Fibroblast of skin of left biceps (primary cell): ENCODE measurements at places on chromosomes 7 and 10.
A peak's percentile ranks its signal among the peaks of the same experiment; 100 is the strongest.

GRCh38 chr7:108985037-108985436, 415.4 kb downstream of the DNAJB9 start:
- no peak for DNase-seq

DNA sequence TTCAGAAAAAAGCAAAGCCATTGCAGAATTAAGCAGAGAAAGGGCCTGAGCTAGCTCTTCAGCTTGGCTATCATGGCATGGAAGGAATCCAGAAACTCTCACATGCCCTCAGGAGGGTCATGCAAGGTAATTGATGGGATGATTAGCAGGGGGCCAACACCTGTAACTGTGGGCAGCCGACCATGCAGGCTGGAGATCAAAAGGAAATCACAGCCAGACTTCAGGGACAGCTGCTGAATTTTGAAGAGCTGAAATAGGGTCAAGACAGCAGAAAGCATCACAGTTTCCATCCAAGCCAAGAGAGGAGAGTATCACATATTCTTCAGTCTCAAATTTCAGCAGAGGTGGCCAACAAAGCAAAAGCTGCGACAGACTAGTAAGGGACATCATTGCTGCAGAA, 239.6 kb upstream of the STEAP1 start:
- DNase-seq = no peak

GRCh38 chr7:100159099-100159623, 638 bp upstream of the TRAPPC14 start:
- no peak for DNase-seq

GRCh38 chr10:75532253-75532924, 101.0 kb downstream of the LRMDA start:
- no peak for DNase-seq

DNA sequence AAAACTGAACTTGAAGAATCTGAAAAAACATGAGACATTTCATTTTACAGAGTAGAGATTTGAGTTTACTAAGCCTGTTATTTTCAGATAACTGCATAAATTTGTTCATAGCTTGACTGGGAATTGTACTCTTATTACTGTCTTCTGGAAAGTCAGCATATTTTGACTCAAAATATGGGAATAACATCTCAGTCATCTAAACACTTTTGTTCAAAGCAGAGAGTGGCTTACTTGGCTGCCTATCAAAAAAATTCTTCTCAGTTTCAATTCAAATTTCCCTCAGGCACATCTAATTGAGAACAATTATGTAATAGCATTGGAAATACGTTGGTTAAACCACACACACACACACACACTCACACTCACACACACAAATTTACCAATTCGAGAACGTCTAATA, 384.6 kb downstream of the ARL4A start:
- no peak for DNase-seq

GRCh38 chr10:75195035-75195763, 15.4 kb upstream of the VDAC2 start:
- DNase-seq = no peak

DNA sequence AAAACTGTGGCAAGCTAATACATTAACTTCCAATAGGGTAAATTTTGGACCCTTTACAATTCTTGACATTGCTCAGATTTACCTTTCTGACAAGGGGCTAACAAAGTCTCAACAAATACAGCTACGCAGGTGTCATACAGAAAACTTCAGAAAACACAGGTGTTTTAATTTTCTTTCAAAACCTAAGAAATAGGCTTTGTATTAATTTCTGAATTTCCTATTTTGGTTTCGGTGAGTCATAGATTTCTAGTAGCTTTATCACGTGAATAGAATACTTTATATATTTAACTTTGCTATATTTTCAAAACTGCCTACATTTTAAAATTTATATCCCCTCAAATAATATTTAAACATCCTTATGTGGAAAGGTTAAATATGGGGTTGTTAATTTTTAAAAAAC, 215.3 kb downstream of the DGKB start:
- no peak for DNase-seq

GRCh38 chr7:132125872-132126595, 450.2 kb downstream of the PLXNA4 start:
- DNase-seq = no peak

DNA sequence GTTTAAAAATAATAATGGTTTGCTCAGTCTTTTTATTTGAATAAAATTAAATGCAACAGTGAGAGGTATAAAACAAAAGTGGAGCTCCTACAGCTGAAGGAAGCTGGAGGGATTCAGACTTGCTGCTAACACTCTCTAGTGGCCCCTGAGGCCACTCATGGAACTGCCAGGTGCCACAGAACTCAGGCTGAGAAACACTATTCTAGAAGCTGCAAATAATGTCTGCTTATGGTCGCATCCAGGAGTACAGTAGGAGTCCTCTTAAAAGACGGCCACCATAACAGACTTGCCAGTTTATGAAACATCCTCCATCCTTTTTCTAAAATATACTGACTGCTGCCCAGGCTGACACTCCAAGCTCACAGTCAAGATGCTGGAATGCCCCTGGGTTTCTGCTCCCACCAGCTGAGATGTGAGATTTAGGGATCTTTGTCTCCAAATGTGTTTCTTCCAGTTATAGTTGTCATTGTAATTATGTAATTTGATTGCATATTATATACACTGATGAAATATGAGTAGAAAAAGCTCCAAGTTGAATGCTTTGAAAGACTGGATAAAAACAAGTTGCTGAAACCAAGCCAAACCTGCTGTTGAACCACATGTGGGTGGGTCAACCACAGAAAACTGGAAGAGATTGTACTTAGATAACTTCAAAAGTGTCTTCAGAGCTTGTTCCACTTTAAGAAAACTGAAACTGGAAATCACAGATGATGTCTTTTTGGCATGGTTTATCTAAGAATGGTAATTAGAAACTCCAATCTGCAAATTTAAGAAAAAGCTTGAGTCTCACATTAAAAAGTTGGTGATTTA, 213.7 kb upstream of the AOAH start:
- DNase-seq = no peak

DNA sequence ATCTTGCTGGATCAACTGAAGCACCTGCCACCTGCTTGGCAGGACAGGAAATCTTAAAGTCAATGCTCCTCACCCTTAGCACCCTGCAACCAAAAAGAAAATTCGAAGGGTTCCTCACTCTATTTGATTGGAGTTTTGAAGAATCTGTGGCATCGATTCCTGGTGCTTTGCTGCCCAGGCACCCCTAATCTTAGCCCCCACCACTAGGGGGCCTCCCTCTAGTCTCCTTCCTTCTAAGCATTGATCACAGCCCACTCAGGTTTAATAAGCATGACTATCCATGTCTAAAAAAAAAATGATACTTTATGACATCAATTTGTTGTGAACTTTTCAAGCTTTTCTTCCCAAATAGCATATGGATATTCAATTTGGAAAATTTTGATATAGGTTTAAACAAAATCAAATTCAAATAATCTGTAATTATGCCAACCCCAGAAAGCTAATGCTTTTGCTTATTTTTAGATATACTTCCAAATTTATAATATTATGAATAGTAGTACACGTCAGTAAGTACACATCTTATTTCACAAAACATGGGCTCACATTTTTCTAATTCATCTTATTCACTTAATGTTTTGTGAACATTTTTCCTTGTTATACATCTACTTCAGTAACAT, 45.3 kb downstream of the NRG3 start:
- DNase-seq = no peak

- no peak for DNase-seq
Observed at GRCh38 chr7:31664890-31665289, 22.1 kb upstream of the PPP1R17 start.

GRCh38 chr7:664997-665735, 61.3 kb upstream of the DNAAF5 start:
- DNase-seq = peak; percentile 15

- peak; percentile 91 for DNase-seq
Observed at GRCh38 chr7:135193615-135194081, 17.7 kb downstream of the WDR91 start.

DNA sequence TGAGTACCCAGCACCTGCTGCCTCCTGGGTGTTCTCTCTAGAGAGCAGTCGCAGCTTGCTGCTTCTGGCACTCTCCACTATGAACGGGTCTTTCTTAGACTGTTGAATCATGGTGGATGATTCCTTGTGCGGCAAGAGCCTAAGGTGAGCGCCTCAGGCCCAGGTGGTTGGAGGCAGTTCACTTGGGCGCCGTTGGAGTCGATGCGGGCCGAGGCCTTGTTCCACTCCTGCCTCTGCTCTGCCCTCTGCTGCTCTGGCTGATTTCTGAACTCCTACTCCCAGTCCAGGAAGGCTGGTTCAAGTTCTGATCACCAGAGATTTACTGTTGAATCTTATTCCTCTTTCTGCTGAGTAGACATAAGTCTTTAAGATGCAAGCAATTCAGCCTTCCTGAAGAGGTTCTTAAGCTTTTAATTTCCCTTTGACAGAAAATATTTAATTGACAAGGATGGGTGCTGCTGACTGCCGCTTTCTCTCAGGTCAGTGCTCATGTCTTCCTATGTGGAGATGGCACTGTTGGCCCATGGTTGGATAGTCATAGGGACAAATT, 10.4 kb downstream of the YKT6 start:
- no peak for DNase-seq

GRCh38 chr10:90913774-90914420, 7.0 kb downstream of the ANKRD1 start:
- DNase-seq = no peak

DNA sequence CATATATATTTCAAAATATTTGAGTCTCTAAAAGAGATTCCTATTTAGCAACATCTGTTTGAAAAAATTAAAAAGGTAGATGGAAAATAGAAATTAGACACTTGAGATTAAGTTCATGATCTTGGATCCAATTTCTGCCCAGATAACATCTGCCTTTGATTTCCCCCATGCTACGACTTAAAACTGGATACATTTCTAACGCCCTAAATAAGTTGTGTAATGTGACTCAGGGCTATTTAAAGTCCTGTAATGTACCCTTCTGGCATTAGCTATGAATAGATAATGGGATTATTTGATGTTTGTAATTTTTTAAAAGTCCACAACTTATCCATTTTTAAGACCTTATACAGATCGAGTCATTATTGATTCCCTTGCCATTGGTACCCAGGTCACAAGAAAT, 23.4 kb downstream of the CFAP43 start:
- DNase-seq = no peak

DNA sequence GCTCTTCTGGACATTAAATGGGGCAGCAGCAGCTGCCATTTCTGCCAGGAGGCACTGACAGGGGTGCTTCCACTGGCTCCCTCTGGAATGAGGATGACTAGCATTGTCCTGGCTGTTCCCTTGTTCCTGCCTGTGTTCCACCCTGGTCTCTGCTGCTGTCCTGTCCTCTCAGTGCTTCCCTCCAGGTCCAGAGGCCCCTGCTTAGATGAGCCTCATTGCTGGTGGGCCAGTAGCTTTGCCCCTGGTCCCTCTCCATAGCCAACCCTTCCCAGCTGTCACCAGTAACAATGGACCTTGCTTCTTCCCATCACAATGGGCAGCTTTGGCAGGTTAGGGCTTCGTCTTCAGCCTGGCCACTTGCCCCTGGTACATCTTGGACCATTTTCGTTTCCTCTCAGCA, 561.1 kb downstream of the TCERG1L start:
- DNase-seq = no peak

- DNase-seq = no peak
Observed at GRCh38 chr7:138618933-138619332, 82.2 kb downstream of the SVOPL start.

DNA sequence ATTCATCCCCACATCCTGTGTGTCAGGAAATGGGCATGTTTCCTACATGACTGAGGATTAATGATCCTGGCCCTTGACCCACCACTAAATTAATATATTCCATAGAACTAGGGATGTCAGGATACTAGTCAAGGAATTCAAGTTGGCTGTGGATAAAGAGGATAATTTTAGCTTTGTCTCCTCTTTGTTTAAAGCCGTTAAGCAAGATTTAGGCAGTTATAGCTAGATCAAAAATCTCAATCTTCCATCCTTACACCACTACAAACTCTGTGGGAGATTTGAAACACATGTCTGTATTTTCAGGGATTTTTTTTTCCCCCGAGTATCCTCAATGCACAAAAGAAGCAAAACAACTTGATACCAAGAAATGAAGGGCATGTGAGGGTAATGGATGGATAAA, 417.1 kb downstream of the MAGI2 start:
- no peak for DNase-seq

- DNase-seq = no peak
Observed at GRCh38 chr10:91512458-91512857, 102.3 kb downstream of the HECTD2 start.

- DNase-seq = no peak
Observed at GRCh38 chr10:10126218-10126617, 891.5 kb upstream of the CELF2 start.

DNA sequence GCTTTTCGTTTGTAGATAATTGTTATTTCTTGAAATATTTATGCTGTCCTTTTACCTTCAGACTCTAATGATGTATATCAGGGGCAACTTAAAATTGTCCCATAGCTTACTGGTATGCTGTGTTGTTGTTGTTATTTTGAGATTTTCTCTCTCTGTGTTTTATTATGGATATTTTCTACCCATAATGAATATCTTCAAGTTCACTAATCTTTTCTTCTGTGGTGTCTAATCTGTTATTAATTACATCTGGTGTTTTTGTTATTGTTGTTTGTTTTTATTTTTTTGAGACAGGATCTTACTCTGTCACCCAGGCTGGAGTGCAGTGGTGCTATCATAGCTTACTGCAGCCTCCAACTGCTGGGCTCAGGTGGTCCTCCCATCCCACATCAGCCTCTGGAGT, 102.1 kb downstream of the ANKRD61 start:
- DNase-seq = no peak

- no peak for DNase-seq
Observed at GRCh38 chr10:52775132-52775647, 2.6 kb upstream of the MBL2 start.

GRCh38 chr7:10346032-10346431, 627.6 kb upstream of the PHF14 start:
- DNase-seq = no peak

GRCh38 chr10:61099756-61100155, 155.8 kb upstream of the RHOBTB1 start:
- DNase-seq = no peak

- DNase-seq = no peak
Observed at GRCh38 chr10:32680803-32681557, 235.0 kb downstream of the CCDC7 start.

DNA sequence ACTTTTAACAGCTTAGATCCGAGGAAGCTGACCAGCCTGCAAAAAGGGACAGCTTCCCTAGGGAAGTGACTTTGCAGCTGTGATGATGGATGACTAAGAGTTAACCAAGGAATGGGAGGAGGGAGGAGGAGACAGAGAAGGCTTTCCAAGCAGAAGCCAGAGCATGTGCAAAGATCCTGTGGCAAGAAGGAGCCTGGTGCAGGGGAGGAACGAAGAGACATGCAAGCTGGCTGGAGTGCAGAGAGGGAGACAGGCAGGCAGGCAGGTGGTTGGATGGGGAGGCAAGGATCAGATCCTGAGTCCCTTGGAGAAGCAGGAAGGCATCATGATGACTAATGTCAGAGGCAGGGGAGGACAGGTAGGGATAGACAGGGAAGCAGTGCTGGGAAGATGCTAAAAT, 148.8 kb downstream of the PFKFB3 start:
- no peak for DNase-seq

- DNase-seq = no peak
Observed at GRCh38 chr7:117844678-117845077, 28.6 kb downstream of the CTTNBP2 start.
